Mucosa of descending colon (tissue), 3 donors: ENCODE measurements at places on chromosomes 16 and 17. TPM values are rescaled to one million over a fixed set of nuclear protein-coding genes. Genes with fewer than 3 reads are reported as not detected.

DNA sequence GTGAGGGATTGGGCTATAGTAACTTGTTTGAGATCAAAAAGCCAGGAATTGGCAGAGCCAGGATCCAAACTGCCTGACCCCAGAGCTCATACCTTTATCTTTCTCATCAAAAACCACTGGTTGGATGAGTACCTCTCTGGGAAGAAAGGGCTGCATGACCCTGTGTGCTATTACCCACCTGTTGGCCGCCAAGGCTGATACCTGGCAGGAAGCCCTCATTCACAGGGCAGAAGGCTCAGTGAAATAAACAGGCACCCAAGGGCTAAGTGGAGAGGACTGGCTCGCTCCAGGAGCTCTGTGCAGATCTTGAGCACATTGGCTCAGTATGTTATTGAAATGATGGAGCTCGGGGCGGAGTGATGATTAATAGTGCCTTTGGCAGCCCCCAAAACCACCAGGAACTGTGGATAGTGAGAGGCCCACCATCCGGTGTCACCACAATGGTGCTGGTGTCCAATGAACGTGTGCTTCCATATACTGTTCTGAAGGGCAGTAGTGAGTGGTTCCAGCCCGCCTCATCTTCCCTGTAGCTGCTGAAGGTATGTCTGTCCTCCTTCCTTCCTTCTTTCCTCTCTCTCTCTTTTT lies 197.6 kb downstream of the MSI2 start:
- DNase-seq: no peak

CMTM2 gene
- total RNA-seq: not detected

LGALS9B gene
- 55.3 TPM for total RNA-seq

- no peak for DNase-seq
Measured at GRCh38 chr16:47139561-47140185, 4.1 kb downstream of the NETO2 start.

MPP3 gene
- 3.7 TPM for total RNA-seq

ST6GALNAC2 gene
- 3.7 TPM for total RNA-seq

DNA sequence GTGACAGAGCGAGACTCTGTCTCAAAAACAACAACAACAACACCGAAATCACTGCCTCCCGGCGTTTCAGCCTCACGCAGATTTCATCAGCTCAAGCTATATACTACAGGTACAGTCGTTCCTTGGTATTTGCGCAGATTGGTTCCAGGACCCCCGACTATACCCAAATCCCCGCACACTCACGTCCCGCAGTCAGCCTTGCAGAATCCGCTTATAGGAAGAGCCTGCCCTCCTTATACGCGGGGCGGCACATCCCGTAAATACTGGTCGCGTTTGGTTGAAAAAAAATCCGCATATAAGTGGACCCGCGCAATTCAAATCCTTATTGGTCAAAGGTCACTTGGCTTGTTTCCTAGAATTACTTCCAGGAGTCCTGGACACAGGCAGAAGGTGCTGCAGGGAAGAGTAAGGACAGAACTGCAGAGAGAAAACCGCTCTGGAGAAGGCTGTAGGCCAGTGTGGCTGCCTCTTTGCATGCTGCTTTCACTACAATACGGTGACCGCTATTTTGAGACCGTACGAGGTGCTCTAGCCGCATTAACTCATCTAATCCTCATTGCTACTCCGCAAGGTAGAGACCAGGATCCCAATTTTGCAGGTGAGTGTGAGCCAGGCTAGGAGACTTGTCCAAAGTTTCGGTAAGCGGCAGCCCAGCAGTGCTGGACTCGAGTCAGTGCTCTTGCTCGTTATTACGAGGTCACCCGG lies 718 bp downstream of the NDUFAB1 start:
- DNase-seq: peak; percentile 60

GRCh38 chr16:2184962-2185361 lies 11.4 kb downstream of the CASKIN1 start:
- DNase-seq: no peak

- DNase-seq: no peak
Measured at GRCh38 chr16:27189335-27189972, 13.9 kb upstream of the KDM8 start.

DNA sequence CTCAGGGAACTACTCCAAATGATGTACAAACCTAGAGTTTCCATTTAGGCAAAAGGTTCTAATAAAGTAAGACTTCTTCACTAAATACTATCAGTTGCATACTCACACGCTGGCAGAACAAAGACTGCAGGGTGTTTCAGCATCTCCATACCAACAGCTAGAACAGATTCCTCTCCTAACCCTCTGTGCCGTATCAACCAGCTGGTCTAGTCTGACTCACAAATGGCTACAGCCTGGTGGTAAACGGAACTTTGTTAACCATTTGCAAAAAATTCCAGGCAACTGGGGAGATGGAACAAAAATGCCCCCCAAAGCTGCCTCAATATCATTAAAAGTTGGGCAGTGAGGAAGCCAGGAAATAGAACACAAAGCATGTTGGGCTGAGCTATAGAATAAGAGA lies 217.1 kb downstream of the GRIN2A start:
- no peak for DNase-seq

DNA sequence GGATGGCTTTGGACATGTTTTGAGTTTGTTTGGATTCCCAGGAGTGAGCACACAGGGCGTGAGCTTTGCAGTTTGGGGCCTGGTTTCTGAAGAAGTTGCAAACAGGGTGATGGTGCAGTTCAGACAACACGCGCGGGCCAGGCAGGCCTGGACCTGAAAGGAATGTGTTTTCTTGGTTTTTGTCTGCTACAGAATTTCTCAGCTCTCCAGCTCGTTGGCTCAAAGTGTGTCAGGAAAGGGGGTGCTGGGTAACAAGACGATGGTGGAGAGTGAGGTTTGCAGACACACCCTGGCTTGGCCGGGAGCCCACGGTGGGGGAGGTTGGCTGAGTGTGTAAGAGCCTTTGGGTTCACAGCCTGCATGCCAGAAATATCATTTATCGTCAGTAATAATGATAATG lies 82.3 kb downstream of the CMIP start:
- DNase-seq: no peak

- no peak for DNase-seq
Measured at GRCh38 chr17:40597556-40598300, 32.5 kb upstream of the CCR7 start.

- peak; percentile 52 for DNase-seq
Measured at GRCh38 chr17:42438600-42439567, 15.8 kb upstream of the CAVIN1 start.

NEUROD2 gene
- 0.05 TPM for total RNA-seq

CCL18 gene
- total RNA-seq: 7.3 TPM

NPIPA7 gene
- 4.6 TPM for total RNA-seq

- no peak for DNase-seq
Measured at GRCh38 chr17:27513849-27514248, 57.6 kb downstream of the KSR1 start.

DNA sequence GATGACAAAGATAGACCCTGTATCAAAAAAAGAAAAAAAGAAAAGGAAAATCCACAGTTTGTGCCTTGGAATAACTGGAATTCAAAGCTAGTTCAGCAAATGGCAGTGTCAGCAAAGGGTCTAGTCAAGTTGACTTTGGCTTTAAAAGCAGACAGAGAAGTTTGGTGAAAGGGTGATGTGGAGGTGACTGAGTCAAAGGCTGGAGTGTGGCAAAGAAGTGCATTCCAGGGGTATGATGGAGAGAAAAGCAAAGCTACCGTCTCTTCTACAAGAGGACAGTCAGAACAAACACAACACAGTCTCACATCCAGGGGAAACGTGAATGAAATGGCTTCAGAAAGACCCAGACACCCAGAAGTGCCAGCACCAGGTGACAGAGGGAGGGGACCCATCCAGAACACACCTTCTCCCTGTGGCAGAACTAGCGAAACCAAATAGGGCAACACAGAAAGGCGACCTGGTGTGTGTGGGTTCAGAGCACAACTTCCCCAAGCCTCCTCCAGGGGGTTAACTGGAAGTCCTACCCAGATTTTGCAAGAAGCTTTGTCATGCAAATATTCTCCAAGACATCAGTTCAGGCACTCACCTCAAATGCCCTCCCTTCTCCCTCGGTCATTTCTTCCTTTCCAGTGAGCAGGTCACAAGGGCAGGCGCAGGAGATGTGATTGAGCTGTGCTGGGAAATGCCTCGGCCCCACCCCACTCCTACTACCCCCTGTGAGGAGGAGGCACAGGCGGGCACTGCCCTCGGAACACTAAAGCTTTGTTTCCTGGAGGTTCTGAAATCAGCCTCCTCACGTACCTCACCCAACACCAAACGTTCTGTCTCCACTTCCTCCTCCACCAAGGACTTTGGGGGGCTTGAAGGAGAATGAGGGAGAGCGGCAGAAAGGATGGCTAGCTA lies 481.9 kb downstream of the SOX9 start:
- DNase-seq: peak; percentile 72
